ENCODE measurements at places on chromosomes 1 and 21. TPM values are rescaled to one million over a fixed set of nuclear protein-coding genes. Genes with fewer than 3 reads are reported as not detected.

The KCND3 gene
- 1.3 TPM for total RNA-seq

The CYP4A11 gene
- not detected for total RNA-seq

The HMGB4 gene
- not detected for total RNA-seq

The CELA3A gene
- total RNA-seq, result not detected

The LYST gene
- total RNA-seq, result 88.9 TPM

The OR6K3 gene
- not detected for total RNA-seq

The TMEM82 gene
- total RNA-seq, result not detected

The CALML6 gene
- total RNA-seq, result under 0.01 TPM

The CEPT1 gene
- 59.2 TPM for total RNA-seq

The PADI2 gene
- total RNA-seq, result 0.43 TPM

The RHBDL2 gene
- 1.7 TPM for total RNA-seq

The KCNQ4 gene
- under 0.01 TPM for total RNA-seq

The SYT6 gene
- not detected for total RNA-seq
